ENCODE measurements at places on chromosomes 6 and 20.

DNA sequence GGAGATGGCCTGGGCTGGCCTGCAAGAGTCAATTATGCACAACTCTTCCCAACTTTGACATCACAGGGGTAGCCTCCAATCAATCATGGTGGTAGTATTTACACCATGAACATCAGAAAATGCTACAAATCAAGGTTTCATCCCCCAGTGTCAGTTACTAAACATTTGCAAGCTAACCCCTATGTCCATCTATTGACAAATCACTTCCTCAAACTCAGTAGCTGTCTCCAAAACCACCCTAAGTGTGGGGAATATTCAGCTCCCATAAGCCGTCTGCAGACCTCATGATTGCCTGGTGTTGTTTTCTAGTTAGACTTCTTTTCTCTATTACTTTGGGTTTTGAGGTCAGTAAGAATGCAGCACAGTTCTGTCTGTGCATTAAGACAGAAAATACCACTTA, 200.8 kb upstream of the RIN2 start:
- DNase-seq, result no peak

- no peak for DNase-seq
Measured at GRCh38 chr20:23091721-23092383, 5.7 kb upstream of the CD93 start.

DNA sequence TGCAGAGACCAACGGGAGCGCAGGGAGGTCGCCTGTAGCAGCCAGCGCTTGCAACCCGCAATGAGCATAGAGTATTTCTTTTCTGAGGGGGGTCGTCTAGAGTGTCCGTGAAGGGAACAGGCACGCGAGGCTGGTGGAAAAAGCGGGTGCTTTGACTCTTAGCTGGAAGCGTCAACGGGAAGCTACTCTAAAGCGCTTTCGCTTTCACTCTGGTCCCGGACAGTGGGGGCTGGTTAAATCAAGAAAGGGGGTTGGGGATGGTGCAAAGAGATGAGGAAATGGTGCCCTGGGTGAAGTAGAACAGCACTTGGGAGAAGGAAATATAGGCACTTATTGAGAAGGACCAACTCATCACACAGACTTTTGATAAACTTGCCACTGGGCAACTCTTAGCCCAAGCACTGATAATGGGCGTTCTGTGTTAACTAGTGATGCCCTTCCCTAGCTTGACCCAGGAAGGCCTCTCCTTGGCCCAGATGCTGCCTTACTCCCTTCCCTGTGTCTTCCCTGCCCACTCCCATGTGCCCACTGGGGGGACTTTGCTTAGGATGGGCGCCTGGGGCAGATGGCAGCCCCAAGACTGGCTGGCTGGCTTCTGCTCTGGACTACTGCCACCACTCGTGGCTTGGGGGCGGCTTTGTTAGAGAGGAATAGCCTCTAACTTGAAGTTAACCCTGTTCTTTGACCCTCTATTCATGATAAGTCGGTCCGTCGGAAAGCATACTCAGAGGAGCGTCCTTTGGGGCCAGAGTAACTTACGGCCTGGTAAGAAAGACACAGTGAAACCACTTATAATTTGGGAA, 585 bp downstream of the PSMB9 start:
- DNase-seq, result no peak

DNA sequence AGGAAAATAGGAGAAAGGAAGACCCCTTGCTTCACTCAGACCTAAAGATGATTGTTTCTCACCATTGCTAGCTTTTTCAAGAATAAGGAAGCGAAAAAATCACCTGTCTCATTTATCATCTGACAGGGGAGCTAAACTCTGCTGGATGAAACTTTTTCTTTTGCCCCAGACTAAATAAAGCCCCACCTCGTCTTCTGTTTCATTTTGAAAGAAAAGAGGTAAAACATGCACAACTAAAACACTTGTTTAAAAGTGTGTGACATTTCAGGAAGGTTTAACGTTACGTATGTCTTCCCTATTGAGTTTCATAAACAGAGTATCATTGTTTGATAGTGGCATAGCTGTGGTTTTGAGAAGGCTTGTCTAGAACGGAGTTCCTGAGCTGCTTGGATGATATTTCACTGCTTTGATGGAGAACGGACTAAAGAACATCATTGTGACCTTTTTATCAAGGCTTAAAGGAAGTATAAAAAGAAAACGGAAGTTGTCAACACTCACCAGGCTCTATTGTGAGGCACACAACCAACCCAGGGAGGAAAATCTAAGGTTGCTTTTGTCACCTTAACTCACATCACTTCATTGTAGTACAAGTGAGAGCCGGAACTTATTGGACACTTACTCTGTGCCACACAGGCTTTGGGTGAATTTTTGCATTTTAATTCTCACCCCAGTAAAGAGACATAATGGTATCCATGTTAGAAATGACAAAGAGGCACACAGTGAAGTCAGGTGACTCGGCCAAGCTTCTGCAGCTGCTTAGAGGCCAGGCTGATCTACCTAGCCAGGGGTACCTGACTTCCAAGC, 29.5 kb downstream of the TSHZ2 start:
- DNase-seq, result no peak

DNA sequence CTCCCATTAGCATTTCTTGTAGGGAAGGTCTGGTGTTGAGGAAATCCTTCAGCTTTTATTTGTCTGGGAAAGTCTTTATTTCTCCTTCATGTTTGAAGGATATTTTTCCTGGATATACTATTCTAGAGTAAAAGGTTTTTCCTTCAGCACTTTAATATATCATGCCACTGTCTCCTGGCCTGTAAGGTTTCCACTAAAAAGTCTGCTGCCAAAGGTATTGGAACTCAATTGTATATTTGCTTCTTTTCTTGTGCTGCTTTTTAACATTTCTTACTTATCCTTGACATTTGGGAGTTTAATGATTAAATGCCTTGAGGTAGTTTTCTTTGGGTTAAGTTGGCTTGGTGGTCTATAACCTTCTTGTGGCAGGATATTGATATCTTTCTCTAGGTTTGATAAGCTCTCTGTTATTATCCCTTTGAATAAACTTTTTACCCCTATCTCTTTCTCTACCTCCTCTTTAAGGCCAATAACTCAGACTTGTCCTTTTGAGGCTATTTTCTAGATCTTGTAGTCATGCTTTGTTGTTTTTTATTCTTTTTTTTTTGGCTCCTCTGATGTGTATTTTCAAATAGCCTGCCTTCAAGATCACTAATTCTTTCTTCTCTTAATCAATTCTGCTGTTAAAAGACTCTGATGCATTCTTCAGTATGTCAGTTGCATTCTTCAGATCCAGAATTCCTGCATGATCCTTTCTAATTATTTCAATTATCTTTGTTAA, 225.0 kb upstream of the ZNF217 start:
- DNase-seq, result no peak

DNA sequence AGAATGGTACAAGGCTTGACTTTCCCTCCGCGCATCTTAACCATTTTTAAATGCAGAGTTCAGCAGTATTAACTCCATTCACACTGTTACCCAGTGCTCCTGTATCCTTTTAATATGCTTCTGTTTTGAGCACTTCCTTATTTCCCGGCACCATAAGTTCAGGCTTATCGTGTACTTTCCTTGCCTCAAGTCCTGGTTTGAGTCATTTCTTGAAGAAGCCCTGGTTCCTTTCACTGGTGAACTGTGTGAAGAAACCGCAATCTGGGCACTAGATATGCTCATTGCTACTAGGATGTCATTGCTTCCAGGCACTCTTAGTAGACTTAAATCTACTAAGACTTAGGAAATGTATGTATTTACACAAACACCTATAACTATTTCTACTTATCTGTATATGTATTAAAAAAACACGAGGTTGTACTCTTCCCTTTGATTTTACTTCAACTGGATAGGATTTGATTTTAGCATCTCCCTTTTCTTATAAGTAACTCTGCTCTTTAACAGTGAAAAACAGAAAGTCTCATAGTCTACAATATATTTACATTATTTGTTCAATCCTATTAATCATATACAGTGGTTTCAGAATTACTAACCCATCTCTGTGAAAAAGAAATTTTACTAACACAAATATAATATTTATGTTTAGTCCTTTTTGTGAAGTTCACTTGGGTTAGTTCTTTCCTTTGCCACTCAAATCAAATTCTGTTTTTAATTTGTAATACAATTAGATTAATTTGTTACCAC, 135.5 kb downstream of the CDKAL1 start:
- DNase-seq, result no peak

DNA sequence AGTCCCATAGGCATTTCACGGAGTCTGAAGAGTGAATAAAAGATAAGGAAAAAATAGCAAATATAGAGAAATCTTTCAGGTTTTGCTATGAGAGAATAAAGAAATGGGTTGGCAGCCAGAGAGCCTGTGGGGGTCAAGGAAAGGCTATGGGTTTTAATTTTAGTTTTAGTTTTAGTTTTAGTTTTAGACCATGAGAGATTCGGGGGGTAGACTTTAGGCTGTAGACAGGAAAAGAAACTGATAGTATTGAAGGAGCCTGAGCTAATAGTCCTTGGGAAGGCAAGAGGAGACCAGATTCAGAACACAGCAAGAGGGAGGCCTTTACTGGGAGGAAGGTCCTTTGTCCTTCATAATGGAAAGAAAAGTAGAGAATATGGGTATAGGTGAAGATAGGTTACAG, 19.3 kb downstream of the DOP1A start:
- DNase-seq, result no peak
